ENCODE measurements at places on chromosomes 16 and 17.

GRCh38 chr16:89244754-89245153 is 27.3 kb downstream of the ZNF778 start:
- DNase-seq = no peak

DNA sequence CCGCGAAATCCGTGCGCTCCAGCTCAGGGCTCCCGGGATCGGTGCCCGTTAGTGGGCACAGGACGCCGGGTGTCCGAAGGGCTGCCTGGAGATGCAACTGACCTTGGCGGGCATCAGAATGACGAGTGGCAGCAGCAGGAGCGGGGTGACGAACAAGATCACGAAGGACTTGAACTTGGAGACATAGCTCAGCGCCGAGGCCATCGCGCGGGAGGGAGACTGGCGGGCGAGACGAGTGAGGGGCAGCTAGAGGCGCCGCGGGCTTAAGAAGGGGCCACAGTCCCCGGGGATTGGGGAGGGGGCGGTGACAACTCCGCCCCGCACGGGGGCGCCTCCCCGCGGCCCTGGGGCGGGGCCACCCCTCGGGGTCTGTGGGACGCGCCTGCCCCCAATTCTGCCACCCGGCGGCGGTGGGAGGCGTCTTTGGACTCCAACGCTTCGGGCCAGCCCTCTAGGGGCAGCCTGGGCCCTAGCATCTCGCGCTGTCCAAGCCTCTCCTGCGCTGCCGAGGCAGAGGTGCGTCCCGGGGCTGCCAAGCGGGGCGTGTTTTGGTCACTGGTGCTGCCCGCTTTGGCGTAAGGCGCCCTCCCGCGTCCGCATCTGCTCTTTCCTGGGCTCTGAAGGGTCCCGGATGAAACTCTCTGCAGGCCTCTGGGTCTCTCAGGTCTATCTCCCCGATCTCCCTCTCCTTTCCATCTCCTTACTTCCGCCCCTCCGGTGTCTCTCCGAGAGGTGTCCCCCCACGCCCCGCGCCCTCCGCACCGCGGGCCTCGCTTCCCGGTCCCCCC is at the start of gene SLC13A5:
Gene SLC13A5 (minus strand): TSS at position 240 of the 788 bp plus-strand sequence. CDS start 36 bp downstream, at position 204.
- DNase-seq = no peak

DNA sequence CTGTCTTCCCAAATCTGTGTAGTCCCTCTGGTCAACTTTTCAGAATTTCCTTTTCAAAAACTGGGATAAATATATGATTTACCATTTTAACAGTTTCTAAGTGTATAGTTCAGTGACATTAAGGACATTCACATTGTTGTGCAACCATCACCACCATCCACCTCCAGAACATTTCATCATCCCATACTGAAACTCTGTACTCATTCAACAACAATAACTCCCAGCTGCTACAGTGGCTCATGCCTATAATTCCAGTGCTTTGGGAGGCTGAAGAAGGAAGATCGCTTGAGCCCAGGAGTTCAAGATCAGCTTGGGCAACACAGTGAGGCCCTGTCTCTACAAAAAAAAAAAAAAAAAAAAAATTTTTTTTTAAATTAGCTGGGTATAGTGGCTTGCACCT is 131.0 kb downstream of the AATF start:
- no peak for DNase-seq

GRCh38 chr17:61805399-61805798 is 57.9 kb downstream of the BRIP1 start:
- no peak for DNase-seq

GRCh38 chr16:57519796-57520360 is 16.5 kb downstream of the CCDC102A start:
- DNase-seq = peak; percentile 86

DNA sequence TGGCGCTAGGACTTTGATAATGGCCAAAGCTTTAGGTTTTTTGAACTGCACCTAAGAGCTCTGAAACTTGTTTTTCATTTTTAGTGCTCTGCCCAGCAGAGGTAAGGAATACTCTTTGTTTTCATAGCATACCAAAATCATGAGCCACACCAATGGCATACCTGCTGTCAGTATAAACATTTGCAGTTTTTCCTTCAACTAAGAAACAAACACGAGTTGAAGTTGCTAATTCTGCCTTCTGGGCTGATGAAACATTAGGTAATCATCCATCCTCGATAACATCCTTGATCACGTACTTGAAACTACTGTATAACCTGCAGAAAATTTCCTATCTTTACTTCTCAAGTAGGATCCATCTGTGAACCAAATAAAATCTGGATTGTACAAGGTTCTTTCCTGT is 20.6 kb upstream of the B4GALNT2 start:
- no peak for DNase-seq

DNA sequence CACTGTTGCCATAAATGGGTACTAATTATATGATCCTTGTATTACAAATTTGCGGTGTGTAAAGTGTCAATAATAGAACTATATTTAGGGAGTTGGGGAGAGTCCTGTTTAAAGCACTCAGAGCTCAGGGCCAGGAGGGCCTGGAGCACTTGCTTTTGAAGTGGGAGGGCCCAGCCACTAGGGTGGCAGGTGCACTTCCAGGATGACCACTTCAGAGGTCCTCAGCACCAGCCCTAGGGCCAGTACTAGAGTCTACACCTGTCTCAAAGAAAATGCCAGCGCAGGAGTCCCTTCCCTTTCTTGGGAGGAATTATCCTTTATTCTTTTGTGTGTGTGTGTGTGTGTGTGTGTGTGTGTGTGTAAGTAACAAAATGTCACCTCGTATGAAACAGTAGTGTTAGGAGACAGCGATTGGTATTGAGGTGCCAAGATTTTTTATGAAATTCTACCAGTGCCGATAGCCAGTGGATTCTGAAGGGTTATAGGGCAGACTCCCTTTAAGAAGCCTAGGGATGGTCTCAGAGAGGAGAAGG is 31.9 kb downstream of the MYO18A start:
- DNase-seq = no peak
